ENCODE measurements at places on chromosomes 5 and 9.
A peak's percentile ranks its signal among the peaks of the same experiment; 100 is the strongest.

DNA sequence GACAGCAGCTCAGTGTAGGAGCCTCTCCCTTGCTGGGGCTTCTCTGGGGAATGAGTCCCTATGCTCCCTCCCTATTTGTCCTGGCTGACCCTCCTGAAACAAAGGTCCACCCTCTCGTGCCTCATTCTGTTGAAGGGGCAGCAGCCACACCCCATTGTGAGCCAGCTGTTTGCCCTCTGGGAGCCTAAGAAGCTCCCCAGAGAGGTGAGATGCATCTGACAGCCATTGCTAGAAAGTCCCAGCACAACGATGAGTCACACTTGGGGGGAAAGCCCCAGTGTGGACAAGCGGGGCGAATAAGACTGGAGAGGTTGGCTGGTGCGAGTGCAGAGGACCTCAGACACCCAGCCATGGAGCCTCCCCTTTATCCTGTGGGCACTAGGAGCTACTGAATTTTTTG, 101.4 kb downstream of the PPARGC1B start:
- H3K4me1 ChIP-seq: no peaks in the 10 kb centered on the region
- no peaks in the 10 kb centered on the region for H3K36me3 ChIP-seq
- no peak overlapping the region for H3K4me3 ChIP-seq
- no peak for DNase-seq
- no peak overlapping the region for H3K27ac ChIP-seq

GRCh38 chr5:13581914-13582313, 362.6 kb downstream of the DNAH5 start:
- H3K36me3 ChIP-seq: no peaks in the 10 kb centered on the region
- DNase-seq: no peak
- no peak overlapping the region for H3K4me3 ChIP-seq
- no peaks in the 10 kb centered on the region for H3K4me1 ChIP-seq

DNA sequence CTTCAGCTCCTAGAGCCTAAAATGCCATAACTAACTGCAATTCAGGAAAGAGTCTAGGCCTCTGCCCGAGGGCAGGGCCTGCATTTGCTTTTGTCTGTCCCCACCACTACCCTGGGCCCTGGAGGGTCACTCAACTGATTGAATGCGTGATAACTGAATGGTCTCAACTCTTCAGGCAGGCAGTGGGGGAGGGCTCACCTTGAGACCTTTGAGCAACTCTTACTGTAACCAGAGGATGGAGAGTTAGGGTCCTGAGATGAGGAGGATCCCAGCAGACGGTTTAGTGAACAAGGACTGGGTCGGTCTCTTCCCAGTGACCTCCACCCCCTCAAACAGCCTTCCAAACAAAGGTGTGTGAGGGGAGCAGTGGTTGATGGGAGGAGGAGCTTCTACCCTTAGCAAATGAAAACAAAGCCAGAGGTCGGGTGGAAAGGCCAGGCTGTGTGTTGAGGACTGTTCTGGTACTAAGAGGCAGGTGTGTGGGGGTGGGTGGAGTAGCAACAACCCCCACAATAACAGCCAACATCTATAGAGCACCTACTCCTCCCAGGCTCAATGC, 59.4 kb downstream of the CXXC5 start:
- no peaks in the 10 kb centered on the region for H3K36me3 ChIP-seq
- H3K4me1 ChIP-seq: no peaks in the 10 kb centered on the region
- no peak for DNase-seq
- H3K27ac ChIP-seq: no peak overlapping the region

DNA sequence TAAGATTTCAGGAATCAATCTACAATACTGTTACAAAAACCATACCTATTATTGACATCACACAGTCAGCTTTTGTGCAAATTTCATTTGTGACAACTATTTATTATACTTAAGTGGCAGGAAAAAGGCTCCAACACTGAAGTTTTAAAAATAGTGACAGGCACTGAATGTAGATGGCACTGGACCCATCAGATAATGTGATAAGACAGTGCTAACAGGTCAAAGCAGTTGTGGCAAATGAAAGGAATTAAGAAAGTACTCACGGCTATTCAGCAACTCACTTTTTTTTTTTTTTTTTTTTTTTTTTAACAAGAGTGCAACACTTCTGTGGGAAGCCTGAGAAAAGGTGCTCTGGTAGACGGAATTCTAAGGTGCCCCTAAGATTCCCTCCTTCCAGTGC, 115.0 kb upstream of the MEF2C start:
- no peak for DNase-seq
- H3K4me1 ChIP-seq: no peaks in the 10 kb centered on the region
- no peaks in the 10 kb centered on the region for H3K36me3 ChIP-seq
- H3K27ac ChIP-seq: no peak overlapping the region
- H3K27me3 ChIP-seq: no peaks in the 10 kb centered on the region

DNA sequence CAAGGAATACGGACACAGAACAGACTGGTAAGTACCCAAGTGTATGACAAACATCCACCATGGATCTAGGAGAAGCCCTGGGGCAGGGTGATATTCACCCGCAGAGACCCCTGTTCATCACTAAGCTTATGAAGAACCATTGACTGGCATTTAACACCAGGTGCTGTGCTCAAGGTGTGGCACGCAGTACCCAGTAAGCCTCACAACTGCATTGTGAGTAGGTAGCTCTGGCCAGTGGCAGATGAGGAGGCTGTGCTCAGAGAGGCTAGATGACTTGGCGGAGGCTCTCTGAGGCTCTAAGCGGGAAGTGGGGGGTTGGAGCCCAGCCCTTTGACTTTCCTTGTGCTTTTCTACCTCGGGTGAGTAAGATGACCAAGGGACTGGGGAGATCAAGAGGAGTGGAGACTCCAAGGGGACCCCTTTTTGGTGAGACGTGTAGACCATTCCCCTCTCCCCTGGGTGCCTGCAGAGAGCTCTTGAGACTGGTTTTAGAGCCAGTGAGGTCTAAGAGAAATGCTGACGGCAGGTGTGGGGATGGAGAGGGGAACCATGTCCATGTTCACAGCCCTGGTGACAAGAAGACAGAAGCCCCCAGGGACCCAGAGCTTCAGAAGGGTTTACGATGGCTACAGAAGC, 70.8 kb downstream of the IL6ST start:
- H3K27ac ChIP-seq: no peak overlapping the region
- no peak overlapping the region for H3K4me3 ChIP-seq
- no peaks in the 10 kb centered on the region for H3K36me3 ChIP-seq
- no peaks in the 10 kb centered on the region for H3K27me3 ChIP-seq
- no peaks in the 10 kb centered on the region for H3K4me1 ChIP-seq

DNA sequence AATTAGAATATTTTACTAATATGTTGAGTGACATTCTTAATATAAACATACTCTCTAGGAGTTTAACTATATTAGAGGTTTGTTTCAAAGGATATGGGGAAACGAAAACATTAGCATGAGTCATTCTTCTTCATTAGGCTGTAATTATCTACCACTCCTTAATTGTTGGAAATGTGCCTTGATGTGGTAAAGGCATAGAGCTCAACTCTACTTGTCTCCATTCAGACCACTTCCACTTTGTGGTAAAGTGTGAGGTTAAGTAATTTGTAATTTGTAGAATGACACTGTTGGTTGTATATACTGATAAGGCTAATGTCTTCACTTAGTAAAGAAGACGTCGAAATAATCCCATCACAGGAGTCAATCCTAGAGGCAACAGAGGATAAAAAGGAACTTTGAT, 58.1 kb downstream of the HAPLN1 start:
- H3K36me3 ChIP-seq: no peaks in the 10 kb centered on the region
- no peak overlapping the region for H3K4me3 ChIP-seq
- H3K4me1 ChIP-seq: no peaks in the 10 kb centered on the region
- no peak for DNase-seq

DNA sequence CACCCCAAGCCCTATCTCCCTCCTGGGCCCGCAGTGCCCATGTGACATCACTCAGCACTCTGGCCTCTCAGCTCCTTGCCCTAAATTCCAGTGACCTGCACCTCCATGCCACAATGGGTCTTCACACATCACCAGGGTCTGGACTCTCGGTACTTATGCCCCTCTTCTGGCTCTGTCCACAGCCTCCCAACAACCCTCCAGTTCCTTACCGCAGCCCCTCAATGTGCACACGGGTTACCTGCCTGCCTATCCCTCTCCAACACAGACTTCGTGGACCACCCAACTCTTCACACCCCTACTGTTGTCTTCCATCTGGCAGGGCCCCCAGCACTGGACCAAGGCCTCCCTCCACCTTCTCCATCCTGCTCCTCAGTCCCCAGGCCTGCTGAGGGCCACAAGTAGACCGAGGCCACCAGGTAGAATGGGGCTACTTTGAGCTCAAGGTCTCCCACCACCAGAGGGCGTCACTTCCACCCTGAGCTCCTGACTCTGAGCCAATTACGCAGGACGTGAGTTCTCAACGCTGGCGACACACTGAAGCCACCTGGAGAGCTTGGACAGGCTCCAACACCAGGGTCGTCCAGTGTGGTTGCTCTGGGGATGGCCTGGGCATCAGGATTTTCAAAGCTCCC, 172.1 kb downstream of the GABBR2 start:
- no peaks in the 10 kb centered on the region for H3K36me3 ChIP-seq
- no peaks in the 10 kb centered on the region for H3K4me1 ChIP-seq
- no peak overlapping the region for H3K4me3 ChIP-seq

DNA sequence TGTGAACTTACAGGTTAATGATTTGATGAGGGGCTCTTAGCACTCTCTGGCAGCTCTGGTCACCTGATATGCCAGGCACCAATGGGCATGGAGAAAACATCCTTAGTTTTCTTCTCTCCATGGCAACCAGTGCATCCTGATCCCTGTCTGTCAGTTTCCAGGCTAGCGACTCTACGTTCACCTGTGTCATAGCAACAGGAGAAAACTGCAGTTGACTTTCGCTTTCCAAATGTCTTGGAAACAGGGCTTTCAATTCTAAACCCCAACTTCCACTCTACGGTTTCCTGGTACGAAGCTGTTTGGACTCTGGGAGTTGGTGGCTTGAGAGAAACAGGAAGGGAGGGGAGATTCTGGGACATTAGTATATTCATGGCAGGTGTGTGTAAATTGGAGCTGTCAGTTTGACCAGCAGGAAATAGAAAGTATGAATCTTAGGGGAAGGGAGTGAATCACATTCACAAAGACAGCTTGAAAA, 74.4 kb downstream of the SLC28A3 start:
- H3K27me3 ChIP-seq: no peaks in the 10 kb centered on the region
- no peak overlapping the region for H3K4me3 ChIP-seq
- H3K4me1 ChIP-seq: no peaks in the 10 kb centered on the region
- no peak overlapping the region for H3K27ac ChIP-seq
- no peak for DNase-seq

GRCh38 chr5:23352446-23352845, 155.0 kb upstream of the PRDM9 start:
- H3K27ac ChIP-seq: no peak overlapping the region
- no peak for DNase-seq
- H3K4me1 ChIP-seq: no peaks in the 10 kb centered on the region
- H3K27me3 ChIP-seq: no peaks in the 10 kb centered on the region
- H3K4me3 ChIP-seq: no peak overlapping the region
- H3K36me3 ChIP-seq: no peaks in the 10 kb centered on the region

DNA sequence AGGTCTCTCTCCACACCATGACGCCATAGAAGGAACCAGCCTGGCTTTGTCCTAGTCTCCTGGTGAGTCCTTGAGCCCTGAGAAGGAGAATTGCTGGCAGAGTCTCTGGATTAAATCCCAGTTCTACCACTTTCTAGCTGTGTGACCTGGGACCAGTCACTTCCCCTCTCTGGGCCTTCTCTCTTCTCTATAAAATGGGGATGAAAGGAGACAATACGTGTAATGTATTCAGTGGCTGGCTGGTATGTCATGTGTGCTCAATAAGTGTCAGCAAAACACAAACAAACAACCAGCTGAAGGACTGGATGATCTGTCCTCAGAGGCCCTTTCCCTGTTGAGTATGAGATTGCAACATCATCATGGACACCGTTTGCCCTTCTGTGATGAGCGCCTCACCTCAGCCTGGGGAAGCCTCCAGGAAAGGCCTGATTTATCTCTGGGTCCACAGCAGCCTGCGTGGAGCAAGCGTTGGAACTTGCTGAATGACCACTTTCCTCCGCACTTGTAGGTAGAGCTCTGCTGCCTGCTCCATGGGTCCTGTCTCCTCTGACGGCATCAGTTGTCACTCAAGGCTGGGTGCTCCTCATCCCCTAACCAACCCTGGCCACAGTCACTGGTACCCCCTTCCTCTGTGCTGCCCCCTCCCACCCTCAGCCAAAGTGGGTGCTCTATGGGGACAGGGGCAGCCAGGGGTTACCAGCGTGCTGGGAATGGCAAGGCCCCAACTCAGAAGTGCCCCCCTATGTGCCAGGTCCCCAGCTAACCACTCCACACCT, 3.6 kb upstream of the NR5A1 start:
- DNase-seq: no peak
- H3K27me3 ChIP-seq: no peaks in the 10 kb centered on the region
- no peaks in the 10 kb centered on the region for H3K36me3 ChIP-seq
- H3K4me1 ChIP-seq: no peaks in the 10 kb centered on the region
- no peak overlapping the region for H3K27ac ChIP-seq

DNA sequence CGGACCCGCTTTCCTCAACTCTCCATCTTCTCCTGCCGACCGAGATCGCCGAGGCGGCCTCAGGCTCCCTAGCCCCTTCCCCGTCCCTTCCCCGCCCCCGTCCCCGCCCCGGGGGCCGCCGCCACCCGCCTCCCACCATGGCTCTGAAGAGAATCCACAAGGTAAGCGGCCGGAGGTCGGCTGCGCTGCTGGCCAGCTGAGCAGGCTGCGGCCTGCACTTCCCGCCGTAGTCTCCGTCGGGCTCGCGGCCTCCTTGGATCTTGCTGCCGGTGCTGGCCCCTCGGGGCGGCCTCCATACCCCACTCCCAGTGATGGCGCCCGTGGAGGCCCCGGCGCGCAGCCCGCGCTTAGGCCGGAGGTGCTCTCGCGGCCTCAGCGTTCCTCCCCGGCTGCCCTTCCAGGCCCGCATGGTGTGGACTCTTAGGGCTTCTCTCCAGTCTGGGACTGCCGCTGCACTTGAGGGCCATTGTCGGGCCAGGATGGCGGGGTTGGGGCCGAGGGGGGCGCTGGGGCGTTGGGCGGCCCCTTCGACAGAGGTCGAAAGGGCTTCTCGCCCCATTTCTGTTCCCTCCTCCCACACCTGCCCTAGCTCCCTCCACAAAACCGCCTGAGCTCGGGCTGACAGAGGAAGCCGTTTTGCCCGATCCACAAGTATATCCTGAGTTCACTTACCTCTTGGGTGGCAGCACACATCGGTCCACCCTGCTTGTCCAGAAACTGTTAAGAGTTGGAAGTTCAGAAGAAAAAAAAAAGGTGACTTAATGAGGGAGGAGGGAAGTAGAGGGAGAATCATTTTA, 714 bp downstream of the UBE2D2 start:
- peaks cover 20% of the 10 kb centered on the region for H3K4me1 ChIP-seq
- peak overlapping the region; percentile 97 for H3K27ac ChIP-seq
- no peak for DNase-seq
- no peaks in the 10 kb centered on the region for H3K36me3 ChIP-seq
- no peaks in the 10 kb centered on the region for H3K27me3 ChIP-seq

- H3K36me3 ChIP-seq: no peaks in the 10 kb centered on the region
- DNase-seq: no peak
- no peaks in the 10 kb centered on the region for H3K4me1 ChIP-seq
- H3K4me3 ChIP-seq: no peak overlapping the region
- no peak overlapping the region for H3K27ac ChIP-seq
- H3K27me3 ChIP-seq: no peaks in the 10 kb centered on the region
Observed at GRCh38 chr9:14085810-14086209, 228.1 kb downstream of the NFIB start.

GRCh38 chr5:54086191-54086590, 224.2 kb downstream of the ARL15 start:
- H3K36me3 ChIP-seq: no peaks in the 10 kb centered on the region
- H3K4me3 ChIP-seq: no peak overlapping the region
- H3K27me3 ChIP-seq: no peaks in the 10 kb centered on the region
- no peaks in the 10 kb centered on the region for H3K4me1 ChIP-seq
- DNase-seq: no peak
- H3K27ac ChIP-seq: no peak overlapping the region

GRCh38 chr5:58759745-58760144, 176.9 kb downstream of the RAB3C start:
- H3K4me1 ChIP-seq: no peaks in the 10 kb centered on the region
- no peaks in the 10 kb centered on the region for H3K36me3 ChIP-seq
- H3K27me3 ChIP-seq: no peaks in the 10 kb centered on the region
- peak overlapping the region; percentile 61 for H3K4me3 ChIP-seq
- H3K27ac ChIP-seq: peak overlapping the region; percentile 71
- DNase-seq: no peak

All from breast epithelium (tissue), 4 donors.